Inflammatory macrophage treated with lipopolysaccharide for 4 hours (primary cell): ENCODE measurements at places on chromosomes 3 and 15.

- DNase-seq: no peak
These were observed 367 bp downstream of the OR4F6 start for GRCh38 chr15:101803676-101804075.

GRCh38 chr3:135792858-135793475, 172.6 kb upstream of the PPP2R3A start:
- no peak for DNase-seq

DNA sequence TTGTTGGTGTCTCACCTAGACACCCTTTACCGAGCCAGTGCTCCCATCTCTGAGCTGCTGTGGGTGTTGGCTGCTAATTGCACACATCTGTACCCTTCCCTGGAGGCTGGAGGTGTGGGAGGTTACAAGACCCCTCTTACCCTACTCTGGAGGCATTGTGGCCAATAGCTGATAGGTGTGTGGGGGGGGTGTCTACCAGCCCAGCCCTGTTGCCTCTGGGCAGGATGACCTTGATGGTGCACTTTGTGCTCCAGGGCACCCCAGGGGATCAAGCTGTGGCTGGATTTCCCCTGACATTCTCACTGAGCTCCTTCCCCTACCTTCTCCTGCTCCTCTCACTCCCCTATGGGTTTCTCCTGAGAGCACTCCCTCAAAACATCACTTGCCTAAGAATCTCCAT, 104.7 kb upstream of the ADPGK start:
- no peak for DNase-seq

DNA sequence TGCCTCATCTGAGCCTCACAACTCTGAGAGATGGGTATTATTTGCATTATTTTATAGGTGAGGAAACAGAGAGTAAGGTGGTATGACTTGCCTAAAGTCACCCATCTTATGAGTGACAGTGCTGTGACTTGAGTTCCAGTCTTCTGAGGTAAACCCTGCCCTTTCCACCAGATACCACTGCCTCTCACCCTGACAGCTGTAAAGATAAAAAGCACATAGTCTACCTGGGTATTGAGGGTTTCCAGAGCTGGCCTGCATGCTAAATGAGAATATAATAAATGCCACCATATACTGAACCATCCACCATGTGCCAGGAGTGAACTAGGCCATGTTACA, 25.6 kb downstream of the RASGRP1 start:
- no peak for DNase-seq

DNA sequence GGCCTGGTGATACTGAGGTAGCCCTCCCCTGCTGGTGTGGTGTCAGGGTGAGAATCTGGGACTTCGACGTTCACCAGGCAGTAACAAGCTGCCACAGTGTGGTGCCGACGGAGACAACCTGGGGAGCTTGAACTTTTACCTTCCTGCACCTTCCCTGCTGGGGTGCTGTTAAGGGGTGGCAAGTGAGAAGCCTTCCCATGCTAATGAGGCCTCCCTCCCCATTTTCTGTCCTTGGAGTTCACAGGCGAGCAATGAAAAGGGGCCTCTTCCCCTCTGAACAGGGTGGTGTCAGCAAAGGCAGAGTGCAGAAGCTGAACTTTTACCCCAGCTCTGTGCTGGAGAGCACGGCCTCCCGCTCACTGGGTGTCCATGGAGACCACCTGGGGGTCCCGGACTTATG, 13.5 kb downstream of the MAGEL2 start:
- no peak for DNase-seq

DNA sequence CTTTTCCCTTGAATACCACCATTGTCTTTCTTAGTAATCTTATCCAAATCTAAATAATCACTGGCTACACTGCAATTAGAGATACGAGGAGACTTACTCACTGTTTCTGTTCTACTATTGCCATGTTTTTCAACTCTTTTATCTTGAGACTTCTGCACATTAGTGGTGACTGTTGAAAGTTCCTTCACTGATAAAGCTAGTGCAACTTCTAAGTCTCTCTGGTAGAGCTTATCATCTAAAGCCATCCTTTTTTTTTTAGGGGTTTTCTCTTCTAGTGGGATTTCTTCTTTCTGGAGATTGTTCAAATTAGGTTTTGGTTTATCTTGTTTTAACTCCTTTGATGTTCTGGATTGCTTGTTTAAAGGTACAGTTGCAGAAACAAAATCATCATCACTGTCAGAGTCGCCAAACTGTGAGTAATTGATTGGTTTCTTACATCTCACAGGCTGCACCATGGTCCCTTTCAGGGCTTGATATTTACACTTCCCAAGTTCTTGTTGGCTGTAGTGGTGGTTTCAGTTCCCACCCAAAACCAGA, 37.7 kb downstream of the NCK1 start:
- DNase-seq: no peak

GRCh38 chr3:158272081-158272480, 162.2 kb downstream of the RSRC1 start:
- peak; percentile 2 for DNase-seq

- DNase-seq: no peak
These were observed 115.0 kb downstream of the ISL2 start for GRCh38 chr15:76451540-76451939.
